ENCODE measurements at places on chromosomes 5 and 9.
A peak's percentile ranks its signal among the peaks of the same experiment; 100 is the strongest.

- no peak for DNase-seq
These were observed 320.1 kb downstream of the ADGRV1 start for GRCh38 chr5:90878549-90879196.

DNA sequence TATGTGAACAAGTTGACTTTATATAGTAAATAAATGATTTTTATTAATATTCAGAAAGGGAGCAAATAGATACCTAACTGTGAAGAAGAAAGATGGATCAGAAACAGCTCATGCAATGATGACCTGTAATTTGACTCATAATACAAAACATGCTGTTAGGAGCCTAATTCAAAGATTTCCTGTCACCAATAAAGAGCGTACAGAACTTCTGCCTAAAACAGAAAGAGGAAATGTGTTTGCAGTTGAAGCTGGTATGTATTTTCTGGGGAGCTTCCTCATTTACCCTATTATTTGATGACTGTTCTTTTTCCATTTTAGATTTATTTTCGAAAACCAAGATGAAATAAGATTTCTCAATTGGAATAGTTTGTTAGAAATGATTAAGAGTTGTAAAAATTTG, 11.4 kb downstream of the YTHDC2 start:
- no peak for DNase-seq

DNA sequence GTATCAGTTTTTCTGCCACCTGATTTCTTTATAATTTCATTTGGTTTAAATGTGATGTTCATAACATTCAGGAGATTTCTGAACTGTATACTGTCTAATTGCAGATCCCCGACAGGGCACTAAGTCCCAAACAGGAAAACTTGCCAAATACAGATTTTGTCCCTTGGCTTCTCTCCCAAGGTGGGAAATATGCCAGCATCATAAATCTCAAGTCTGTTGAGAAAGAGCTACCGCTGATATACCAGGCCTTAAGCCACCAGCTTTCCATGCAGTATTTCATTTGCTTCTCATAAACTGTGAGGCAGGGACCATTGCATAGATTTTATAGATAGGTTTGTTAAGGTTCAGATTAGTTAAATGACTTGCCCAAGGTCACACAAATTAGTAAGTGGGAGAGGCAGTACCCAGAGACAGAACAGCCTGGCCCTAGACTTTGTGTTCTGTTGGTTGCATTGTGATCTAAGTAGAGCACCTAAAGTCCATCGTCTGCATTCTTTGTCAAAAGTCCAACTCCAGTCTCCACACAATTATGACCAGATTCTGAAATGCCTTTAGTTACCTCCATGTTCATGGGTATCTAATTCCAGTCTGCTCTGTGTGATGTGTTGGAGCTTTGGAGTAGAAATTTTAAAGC, 16.2 kb downstream of the GPR21 start:
- no peak for DNase-seq

DNA sequence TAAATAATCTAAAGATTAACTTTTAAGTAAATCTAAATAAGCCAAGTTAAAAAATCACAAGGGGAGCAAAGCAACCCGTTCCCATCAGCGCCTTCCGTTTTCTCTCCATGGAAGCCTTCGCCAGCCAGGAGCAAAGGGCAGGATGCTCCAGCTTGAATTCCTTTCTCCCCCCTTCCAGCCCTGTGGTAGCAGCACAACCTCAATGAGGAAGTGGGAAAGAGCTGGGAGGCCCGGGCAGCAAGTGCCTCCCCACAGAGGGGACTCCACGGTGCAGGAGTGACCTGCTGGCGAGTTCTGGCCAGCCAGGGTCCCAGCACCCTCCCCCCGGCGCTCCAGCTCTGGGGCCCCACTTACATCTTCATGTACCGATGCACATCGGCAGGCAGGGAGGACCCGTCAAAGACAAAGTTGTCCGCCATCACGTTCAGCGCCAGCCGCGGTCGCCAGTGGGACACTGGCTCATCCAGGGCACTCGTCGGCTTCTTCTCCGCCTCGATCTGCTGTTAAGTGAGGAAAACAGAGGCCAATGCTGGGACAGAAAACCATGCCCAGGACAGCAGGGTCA, 6.3 kb downstream of the CLPTM1L start:
- DNase-seq = peak; percentile 43

DNA sequence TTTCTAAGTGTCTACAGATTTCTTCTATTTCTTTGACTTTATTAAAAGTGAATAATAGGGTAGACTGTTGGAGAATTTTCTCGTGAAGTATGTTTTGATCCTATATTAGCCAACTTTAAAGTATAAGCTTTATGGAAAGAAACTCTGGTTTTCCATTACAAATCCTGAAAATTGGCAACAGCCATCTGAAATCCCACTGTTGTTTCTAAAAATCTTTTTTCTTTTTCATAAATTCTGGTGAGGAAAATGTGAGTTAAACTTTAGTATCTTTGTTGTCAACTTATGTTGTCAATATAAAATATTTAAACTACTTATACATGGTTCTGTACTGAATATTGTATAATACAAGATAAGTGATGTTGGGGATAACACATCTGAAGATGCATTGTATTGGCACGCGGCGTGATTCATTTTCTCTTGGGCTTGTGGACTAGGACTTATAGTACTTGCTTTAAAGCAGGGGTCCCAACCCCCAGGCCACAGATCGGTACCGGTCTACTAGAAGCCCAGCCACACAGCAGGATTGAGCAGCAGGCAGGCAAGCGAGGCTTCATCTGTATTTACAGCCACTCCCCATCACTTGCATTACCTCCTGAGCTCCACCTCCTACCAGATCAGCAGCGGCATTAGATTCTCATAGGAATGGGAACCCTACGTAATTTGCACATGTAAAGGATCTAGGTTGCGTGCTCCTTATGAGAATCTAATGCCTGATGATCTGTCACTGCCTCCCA, 12.7 kb downstream of the MAMDC2 start:
- no peak for DNase-seq

GRCh38 chr9:17986595-17986994, 407.7 kb downstream of the SH3GL2 start:
- DNase-seq = no peak

GRCh38 chr5:78534148-78534904, 114.2 kb downstream of the LHFPL2 start:
- no peak for DNase-seq

DNA sequence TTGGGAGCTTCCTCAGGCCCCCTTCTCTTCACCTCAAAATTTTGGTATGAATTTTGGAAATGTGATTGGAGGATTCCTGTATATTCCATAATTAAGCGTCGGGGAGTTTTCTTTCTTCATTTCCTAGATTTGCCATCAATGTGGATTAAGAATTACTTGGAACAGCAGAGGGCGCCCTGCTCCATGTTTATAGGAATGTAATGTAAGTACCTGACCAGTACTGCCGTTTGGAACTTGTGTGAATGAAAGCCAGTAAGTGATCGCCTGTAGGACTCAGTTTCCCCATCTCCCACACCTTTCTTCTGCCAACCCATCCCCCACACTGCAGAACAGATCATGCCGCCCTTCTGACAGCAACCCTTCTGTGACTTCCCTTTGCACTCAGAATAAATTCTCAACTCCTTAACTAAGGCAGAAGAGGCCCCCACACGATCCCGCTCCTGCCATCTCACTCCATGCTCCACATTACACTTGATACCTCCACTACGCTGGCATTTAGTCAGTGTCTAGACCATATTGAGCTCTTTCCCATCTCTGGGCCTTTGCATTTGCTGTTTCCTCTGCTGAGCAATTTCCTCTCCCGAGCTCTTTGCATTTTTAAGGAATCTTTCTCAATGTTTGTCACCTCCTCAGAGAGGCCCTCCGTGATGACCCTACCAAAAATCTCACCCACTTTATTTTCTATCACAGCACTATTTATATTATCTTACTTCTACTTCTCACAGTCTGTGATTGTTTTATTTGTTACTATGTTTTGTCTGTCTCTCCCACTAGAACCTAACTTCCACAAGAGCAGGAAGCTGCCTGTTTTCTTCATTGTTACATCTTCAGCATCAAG, 79.5 kb upstream of the HTR4 start:
- peak; percentile 86 for DNase-seq

DNA sequence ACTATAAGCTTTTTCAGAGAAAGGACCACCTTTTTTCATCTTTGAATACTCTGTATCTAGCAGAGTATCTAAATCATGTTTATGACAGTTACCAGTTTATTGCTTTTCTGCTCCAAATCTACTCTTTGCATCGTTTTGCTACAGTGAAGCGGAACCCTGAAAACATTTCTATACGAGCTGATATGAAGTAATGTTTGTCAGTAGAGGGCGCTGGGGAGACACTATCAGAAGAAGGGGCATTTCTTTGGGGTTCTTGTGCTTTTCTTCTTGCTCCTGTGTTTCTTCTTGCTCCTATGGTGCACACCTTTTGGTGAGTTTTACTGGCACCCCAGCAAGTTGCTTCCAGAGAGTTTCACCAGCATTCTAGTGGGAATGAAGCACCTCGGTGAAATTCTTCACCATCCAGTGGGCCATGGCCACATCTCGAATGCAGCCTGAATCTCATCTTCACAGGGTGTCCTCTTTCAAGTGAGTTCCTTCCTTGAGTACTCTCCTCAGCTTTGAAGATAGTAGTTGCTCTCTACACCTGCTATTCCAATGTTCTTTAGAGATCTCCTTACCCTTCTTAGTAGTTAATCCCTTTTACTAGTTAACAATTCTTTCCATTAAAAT, 98.4 kb downstream of the FGF1 start:
- no peak for DNase-seq

DNA sequence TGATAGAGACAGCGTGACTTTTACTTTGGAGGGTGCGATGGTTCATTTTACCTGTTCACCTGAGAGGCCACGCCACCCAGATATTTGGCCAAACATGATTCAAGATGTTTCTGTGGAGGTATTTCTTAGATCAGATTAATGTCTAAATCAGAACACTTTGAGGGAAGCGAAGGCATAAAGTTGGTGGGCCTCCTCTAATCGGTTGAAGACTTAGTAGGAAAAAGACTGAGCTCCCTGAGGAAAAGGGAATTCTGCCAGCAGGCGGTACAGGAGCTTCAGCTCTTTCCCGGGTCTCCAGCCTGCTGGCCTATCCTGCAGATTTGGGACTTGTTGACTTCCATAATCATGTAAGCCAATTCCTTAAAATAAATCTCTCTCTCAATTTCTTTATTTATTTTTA, 7.0 kb upstream of the LAMC3 start:
- DNase-seq = no peak

GRCh38 chr9:70595211-70595610, 180.8 kb upstream of the KLF9 start:
- no peak for DNase-seq

- DNase-seq = no peak
These were observed 161.1 kb upstream of the EFNA5 start for GRCh38 chr5:107831612-107832395.

- peak; percentile 81 for DNase-seq
These were observed 227.6 kb upstream of the DMRT1 start for GRCh38 chr9:613771-614347.

DNA sequence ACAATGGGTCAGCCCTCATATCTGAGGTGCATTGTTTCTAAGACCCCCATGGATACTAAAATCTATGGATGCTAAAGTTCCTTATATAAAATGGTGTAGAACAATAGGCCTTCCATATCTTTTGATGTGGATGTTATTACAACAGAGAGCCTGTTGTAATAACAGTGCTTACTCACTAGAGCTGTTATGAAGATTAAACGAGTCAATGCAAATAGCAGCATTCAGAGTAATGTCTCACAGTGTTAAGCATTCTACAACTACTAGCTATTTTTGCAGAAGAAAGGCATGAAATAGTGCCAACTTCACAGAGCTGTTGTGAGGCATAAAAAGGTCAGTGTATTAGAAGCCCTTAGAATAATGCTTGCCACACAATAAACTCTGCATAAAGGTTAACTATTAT, 13.0 kb downstream of the CHSY3 start:
- no peak for DNase-seq

GRCh38 chr5:176155922-176156359, 82.3 kb upstream of the SIMC1 start:
- DNase-seq = no peak

DNA sequence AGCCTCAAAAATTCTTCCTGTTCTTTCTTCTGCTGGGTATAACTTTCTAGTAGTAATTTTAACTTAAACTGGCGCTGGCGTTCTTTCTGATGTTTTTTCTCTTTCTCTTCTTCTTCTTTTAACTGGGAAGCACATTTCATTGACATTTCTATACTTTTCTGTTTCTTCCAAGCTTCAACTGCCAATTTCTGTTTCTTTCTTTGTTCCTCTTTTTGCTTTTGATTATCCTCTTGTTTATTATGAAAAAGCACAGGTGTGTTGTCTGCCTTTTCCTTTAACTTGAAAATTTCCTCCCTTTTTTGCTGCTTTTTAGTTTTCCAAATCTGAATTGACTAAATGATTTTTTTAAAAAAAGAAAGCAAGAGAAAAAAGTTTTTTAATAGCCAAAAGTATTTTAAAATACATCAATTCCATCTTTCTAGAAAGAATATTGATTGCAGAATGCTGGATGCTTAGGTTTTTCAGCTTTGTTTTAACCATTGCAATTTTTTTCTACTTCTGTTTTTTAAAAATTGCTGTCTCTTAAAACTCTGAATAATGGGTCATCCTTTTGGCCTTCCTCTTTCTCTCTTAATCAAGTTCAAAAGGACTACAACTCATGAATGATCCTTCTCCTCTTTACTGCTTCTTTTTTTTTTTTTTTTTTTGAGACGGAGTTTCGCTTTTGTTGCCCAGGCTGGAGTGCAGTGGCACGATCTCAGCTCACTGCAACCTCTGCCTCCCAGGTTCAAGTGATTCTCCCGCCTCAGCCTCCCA, 8.8 kb upstream of the PGGT1B start:
- DNase-seq = no peak

DNA sequence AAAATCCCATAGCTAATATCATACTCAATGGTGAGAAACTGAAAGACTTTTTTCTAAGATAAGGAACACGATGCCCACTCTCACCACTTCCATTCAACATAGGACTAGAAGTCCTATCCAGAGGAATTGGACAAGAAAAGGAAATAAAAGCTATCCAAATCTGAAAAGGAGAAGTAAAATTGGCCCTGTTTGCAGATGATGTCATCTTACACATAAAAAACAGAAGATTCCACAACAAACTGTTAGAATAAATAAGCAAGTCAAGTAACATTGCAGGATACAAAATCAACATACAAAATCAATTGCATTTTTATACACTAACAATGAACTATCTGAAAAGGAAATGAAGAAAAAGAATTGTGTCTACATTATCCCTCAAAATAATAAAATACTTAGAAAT, 308.0 kb downstream of the MCTP1 start:
- DNase-seq = no peak

DNA sequence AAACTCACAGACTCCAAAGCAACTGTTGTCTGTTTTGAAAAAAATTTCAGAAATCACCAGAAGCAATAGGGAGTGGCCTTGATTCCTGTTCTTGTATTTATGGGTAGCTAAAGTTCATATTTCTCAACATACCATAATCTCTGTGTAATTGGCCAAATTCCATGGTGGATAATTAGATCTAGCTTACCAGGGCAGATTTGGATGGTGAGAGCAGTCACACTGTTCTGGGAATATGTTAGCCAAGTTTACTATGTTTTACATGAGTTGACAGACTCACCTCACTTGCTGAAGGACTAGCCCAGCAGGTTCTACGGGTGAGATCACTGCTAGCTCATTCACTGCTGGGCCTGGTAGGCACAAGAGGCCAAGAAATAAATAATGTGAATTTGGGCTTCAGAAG, 32.7 kb upstream of the CDKN2B start:
- DNase-seq = no peak

Measured in Peyer's patch (tissue), 4 donors.